NCI-H748 treated with DMSO at 0.1 percent for 48 hours (cell line): ENCODE measurements at places on chromosomes 2 and 18.

GRCh38 chr2:172094294-172095145 lies 8.2 kb downstream of the DLX2 start:
- no peak for DNase-seq

GRCh38 chr2:132797556-132797955 lies 127.6 kb upstream of the LYPD1 start:
- DNase-seq: no peak

GRCh38 chr2:96900237-96900636 lies 30.4 kb upstream of the SEMA4C start:
- no peak for DNase-seq

DNA sequence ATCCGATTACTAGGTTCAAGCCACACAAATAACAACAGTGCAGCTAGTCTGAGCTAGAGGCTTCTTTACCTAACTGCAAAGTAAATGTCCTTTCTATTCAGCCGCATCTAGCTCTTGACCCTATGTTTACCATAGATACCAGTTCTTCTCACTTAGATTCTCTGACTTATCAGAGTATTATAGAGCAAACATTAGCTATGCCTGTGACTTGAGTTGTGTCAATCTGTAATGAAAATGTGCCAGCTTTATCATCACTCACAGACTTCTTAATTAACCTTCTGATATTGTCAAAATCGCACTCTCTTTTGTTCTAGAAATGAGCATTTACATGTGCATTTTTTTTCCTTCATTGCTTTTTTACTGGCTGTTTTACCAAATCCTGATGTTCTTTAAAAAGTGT lies 79.9 kb downstream of the BCL11A start:
- no peak for DNase-seq

GRCh38 chr2:124325667-124326440 lies 300.8 kb downstream of the CNTNAP5 start:
- DNase-seq: no peak

DNA sequence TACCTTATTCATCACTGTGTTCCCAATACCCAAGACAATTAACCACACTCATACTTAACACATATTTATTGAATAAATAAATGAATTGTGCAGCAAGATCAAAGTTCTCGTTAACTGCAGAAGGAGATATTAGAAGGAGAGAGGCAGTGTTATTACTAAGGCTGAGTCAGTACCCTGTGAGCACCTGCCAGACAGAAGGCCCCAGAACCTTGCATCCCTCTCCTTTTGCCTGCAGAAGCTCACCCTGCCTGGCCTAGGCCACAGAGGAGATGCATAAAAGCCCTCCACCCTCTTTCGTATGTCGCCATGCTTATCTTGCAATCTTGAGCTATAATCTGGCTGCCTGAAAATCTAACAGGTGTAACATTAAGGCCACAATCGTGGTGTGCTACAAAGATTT lies 20.5 kb upstream of the RNF149 start:
- no peak for DNase-seq

- no peak for DNase-seq
Measured at GRCh38 chr18:45645610-45646009, 30.3 kb downstream of the SLC14A2 start.

- DNase-seq: no peak
Measured at GRCh38 chr18:63149302-63149587, 170.3 kb downstream of the BCL2 start.

- no peak for DNase-seq
Measured at GRCh38 chr2:53715568-53715967, 52.0 kb upstream of the CHAC2 start.

DNA sequence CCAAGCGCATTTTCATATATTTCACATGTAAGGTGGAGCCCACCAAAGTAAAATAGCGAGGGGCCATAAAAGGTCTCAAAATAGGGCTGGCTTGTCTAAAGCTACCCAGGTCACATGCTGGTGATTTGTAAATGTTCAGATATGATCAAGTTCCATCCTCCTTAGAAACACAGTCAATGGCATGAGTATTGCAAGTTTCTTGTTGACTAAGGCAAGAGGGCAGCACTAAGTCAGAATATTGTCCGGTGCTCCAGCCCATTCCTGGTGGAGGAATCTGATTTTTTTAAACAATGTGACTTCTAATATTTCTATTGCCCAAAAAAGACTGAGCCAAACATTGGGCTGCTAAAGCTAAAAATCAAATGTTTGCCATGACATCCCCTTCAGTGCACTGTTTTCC lies 85.1 kb downstream of the LAMA1 start:
- DNase-seq: no peak

GRCh38 chr18:49837889-49838288 lies 24.6 kb upstream of the ACAA2 start:
- no peak for DNase-seq

- DNase-seq: no peak
Measured at GRCh38 chr2:188665727-188666304, 308.4 kb upstream of the COL3A1 start.

DNA sequence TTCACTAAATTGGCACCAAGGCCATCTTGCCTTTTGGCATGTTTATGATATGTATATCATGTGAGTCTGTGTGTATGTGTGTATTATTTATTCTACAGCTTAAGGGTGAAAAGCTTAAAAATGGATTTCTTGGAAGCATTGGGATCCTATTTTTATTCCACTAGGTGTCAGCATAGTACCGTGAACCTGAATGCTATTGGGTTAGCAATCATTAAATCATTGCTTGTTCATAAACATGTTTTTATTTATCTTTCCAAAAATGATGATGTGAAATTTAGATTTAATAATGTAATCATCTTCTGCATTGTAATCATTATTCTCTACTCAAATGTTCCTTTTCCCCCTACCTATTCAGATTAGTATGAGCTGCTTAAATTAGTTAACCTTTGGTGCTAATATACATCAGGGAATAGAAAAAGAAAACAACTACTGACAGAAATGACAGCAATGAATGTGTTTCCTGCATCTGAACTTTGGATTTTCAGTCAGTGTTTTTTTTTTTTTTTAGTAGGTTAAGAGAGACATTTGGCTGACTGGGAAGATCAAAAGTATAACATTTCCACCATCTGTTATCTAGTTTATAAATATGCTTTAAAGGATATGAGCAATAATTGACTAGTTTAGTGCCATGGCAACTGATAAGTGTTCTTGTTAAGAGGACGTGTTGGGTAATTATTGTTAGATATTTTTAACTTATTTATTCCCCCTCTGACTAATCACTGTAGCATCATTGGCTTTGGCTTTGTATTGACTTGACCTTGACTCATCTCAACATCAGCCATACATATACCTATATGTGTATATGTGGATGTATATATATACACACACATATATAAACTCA lies 14.1 kb upstream of the ZSWIM2 start:
- DNase-seq: peak; percentile 47

GRCh38 chr18:77105028-77105427 lies 27.6 kb downstream of the MBP start:
- no peak for DNase-seq

- DNase-seq: no peak
Measured at GRCh38 chr2:176242276-176242675, 27.0 kb upstream of the MTX2 start.

DNA sequence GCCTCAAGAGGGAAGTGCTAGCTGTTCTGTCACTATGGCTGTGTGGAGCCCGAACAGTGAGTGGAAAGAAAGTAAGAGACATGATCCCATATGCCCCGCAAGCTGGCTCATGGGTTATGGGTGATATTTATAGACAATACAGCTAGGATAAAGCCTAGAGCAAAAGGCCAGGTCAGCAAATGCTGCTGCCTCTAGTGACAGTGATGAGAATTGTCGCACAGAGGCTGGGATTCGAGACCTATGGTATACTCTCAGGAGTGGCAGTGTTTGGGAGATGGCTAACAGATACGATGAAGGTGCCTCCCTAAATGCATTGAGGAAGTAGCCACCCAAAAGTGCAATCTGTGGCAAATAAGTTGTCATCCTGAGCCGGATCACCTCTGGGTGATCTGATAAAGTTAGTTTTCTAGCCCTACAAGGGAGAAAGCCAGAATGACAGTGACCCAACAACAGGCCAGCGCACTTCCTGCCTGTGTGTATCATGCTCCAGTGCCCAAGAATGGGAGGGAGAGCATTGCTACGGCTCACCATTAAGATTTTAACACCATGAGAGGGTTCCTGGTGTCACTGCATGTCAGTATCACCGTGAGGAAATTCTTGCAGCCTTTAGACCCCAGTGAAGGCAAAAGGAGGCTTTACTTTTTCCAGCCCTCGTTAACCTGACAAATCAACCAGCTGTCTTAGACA lies 92.2 kb upstream of the TGFA start:
- DNase-seq: no peak
